ENCODE measurements at places on chromosomes 5 and 9.

- no peak for DNase-seq
Measured at GRCh38 chr5:124908581-124909451, 162.4 kb upstream of the ZNF608 start.

- DNase-seq = no peak
Measured at GRCh38 chr5:74261866-74262265, 378.7 kb downstream of the ENC1 start.

- DNase-seq = no peak
Measured at GRCh38 chr9:114433720-114434255, 46.0 kb upstream of the AKNA start.

DNA sequence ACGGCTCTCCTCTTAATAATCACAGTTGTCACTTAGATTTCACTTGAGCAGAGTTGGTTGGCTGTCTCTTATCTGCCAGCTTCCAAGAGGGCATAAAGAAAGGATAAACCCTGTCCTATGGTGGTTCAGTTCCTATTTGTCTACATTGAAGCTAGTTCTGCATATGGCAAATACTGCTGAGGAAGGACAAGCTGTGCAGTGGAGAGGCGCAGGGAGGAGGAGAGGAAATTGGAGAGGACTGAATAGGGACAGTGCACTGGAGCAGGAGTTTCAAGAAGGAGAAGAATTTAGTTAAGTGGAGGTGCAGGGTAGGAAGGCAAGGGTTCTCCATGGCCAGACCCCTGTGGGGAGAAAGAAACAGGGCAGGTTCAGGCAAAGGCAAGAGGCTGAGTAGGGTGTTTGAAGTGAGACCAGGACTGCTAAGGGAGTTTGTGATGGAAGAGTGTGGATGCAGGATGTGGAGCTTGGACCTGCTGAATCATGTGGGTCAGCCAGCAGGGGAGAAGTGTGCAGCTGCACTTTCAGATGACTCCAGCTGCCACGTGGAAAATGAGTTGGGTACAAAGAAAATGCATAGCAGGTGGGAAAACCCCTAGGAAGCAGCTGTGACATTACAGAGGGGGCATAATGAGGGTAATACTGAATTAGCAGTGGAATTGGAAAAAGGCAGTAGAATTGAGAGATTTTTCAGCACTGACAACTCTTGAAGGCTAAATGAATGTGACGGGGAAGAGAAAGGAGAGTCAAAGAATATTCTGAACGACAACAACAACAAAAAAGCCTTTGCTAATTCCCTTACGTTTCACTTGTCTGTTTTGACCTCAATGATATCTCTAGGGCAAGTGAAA, 66.8 kb downstream of the MAMDC2 start:
- no peak for DNase-seq

DNA sequence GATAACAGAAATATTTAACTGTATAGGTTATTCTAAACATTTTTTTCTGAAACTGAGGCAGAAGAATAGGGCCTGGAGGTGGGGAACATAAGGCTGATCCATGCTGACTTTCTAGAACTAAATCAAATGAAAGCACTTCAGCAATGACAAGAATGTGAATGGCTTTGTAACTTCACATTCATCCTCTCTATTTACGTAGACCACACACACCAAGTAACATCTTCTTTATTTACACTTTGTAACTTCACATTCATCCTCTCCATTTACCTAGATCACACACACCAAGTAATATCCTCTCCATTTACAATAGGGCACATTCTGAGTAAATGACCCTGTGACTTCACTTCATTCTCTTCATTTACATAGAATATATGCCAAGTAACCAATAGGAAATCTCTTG, 251.8 kb upstream of the CDH9 start:
- no peak for DNase-seq

DNA sequence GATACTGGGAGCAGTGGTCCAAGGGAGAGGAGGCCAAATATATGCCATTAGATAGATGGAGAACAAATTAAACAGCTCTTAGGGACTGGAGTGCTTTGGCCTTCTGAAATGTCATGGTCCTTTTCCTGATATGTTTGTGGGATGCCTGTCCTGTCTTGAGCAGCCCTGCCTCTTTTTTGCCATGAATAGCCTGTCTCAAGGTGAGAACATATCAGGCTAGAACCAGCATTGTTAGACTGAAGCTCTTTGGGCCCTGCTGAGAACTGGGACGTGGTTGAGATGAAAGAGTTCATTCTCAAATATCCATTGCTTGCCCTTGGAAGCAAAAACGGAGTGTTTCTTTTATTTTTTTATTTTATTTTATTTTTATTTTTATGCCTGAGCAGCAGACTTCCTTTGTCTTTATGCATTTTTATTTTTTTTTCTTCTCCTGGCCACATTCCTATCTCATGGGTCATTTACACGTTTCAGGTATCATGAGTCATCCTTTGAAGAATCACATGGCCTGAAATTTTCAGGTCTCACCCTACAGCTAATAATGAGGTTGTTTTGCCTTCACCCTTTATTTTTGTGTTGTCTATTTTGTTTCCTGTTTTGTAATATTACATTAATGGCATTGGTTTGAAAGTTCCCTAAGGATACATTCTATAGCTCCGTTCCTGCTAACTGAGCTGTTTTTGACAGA, 371.4 kb downstream of the PSAT1 start:
- DNase-seq = no peak

- DNase-seq = no peak
Measured at GRCh38 chr9:134267881-134268724, 58.2 kb upstream of the RXRA start.

- no peak for DNase-seq
Measured at GRCh38 chr9:126154869-126155268, 171.8 kb upstream of the MVB12B start.

GRCh38 chr5:142716963-142717362, 31.1 kb upstream of the FGF1 start:
- no peak for DNase-seq

DNA sequence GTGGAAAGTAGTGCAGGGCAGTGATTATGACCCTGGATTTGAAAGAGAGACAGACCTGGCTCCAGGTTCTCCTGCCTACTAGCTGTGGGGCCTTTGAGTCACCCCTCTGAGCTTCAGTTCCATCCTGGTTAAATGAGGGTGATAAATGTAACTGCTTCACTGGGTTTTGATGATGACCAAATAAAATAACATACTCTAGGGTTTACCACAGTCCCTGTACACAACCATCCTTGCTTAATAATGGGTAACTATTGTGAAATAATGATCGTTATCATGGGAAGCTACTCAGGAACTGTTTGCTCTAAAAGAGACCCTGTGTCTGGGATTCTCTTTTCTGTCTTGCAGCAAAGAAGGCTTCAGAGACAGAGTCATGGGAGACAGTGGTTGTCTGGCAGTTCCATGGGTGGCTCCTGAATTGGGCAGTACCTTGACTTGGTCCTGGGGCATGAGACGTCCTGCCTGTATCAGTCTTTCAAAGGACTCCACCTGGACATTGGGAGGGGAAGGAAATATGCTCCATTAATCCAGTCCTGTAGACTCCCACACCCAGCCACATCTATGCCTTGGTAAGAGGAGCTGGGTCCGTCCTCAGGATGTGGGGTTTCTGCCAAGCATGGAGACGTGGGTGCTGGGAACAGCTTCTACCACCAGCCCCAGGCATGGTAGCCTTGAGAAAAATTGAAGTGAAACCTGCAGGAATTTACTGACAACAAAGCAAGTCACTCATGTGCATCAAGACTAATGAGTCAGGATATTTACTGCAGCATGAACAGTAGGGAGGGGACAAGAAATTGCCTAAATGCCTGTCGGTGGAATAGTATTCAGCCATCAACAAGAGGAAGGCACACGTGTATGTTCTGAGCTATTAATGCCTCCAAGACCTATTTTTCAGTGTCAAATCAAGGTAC, 23.4 kb downstream of the AKNA start:
- DNase-seq = no peak

DNA sequence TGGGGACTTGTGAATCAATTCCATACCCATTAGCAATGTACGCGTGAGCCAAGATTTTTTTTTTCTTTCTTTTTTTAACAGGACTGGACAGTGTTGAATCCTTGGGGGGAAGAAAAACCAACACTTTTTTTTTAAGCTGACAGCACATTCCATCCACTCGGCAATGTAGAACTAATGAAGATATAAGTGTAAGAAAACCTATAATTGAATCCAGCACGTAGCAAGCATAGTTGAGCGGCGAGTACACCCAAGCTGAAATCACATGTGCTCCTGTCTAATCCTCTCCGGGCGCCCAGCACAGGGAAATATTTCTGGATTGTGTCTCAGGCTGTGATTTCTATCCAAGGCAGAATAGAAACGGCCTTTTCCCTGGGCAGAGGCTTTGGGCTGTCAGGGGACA, 118.2 kb downstream of the BOD1 start:
- no peak for DNase-seq

DNA sequence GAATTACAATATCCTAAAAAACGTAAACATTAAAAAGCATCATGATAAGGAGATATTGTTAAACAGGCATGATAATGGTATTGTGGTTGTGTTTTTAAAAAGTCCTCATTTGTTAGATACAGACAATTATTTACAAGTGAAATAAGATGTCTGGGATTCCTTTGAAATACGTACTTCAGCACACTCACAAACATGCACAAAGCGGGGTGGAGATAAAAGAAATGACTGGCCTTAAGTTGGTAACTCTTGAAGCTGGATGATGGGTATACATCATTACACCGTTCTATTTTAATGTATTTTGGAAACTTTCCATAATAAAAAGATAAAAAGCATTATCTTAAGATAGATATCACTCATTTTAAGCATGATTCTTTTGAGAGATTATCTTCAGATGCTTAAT, 1.0 kb downstream of the FAM200C start:
- DNase-seq = no peak

DNA sequence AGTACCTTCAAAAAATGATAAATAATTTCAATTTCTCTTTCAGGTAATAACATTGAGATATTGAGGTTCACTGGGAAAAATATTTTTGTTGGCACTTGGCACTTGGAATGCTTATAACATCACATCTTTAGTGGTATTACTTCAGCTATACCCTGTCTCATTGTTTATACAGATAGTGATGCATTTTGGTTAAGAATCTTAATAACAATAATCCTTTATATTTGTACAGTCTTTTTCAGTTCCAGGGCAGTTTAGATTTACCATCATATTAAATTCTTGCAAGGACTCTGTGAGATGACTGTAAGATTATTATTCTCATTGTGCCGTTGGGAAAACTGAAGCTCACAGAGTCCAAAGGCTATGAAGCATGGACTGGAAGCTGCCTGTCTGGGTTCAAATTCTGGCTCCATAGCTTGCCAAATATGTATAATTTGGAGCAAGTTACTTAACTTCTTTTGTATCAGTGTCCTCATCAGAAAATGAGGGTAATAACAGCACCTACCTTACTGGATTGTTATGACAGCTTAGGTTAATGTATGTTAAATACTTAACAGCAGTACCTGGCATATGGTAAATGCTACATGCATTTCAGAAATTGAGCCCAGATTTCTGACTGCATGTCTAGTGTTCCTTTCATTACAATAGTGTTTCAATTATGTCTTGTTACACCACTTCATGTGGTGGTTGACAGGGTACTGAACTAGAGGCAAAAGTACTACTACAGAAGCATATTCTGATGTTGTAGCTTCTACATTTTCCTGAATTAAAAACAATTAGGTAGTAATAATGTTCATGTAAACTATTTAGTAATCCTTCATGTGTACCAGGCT, 272.2 kb downstream of the PLK2 start:
- DNase-seq = no peak

DNA sequence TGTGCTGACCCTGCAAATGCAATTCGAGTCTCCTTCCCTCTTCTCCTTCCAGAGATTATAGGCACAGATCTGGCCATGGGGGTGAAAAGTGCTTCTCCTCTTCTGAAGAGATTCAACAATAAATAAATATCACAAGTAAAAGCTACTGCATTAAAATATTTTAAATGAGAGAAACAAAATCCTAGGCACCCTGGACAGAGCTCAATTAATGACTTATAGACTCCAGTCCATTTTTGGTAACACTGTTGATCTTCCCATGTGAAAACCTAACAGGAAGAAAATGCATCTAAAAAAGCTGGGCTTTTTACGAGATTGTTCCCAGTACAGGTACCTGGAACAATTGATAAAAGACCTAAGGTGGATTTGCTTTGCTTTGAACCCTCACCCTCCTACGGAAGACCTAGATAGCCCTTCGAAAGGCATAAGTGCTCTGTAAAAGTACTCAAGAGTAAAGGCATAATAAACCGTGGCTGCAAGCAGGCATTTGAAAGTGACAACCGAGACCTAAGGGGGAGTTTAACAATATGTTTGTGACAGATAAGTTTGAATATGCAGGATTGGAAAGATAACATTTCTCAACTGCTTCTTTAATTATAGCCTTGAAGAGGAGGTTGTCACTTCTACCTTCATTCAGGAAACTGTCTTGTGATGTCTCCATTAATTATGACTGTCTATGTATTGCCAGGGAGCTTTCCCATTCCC, 29.4 kb upstream of the MED10 start:
- DNase-seq = no peak

- no peak for DNase-seq
Measured at GRCh38 chr9:93232388-93232960, 48.5 kb downstream of the WNK2 start.

GRCh38 chr9:14782286-14783051, 59.9 kb upstream of the CER1 start:
- no peak for DNase-seq

DNA sequence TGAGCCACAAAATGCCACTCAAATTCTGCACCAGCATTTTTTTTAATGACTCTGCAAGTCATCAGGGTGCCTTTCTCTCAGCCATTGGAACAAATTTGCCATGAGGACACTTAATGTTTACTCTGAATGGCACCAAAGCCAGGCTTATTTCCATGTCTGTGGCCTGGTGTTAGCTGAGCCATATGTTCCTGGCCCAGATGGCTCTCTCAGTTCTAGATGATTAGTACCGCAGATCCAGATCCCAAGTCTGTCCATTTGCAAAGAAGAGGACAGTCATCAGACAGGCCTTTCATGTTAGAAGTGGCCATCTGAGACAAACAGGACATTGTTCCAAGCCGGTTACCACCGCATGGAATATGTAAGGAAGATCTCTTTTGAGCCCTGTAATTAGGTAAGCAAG, 70.3 kb downstream of the INSYN2B start:
- DNase-seq = no peak

DNA sequence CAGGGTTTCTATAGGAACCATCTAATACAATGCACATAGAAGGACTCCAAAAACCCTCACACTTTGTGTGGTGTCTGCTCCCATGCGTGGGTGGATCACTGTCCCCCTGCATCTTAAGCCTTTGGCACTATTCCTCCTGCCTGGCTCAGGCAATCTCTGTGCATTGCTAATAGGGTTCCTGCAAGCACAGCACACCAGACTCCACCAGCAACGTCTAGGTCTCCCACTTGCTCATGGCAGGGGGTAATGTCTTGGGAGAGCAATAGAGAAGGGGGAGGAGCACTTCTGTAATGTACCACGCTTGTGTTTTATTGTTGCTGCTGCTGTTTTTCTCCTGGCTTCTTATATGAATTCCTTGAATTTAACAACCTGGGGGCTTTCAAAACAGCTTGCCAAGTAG, 182.6 kb upstream of the GLRA1 start:
- no peak for DNase-seq

DNA sequence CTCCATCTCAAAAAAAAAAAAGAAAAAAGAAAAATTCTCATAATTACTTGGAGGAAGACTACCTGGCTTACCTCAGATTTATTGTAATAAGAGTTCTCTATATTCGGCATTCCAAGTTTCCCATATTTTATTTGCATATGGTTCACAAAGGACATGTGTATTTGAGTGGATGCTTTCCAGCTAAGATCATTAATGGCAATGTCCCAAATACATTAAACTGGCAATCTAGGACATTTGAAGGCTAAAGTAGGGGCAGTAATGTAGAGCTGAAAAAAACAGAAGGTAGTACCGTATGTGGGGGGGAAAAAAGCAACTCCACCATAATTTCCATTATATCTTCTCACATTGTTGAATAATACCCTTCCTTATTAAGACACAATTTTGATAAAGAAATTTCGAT, 4.9 kb downstream of the TUT7 start:
- DNase-seq = no peak
